ENCODE measurements at places on chromosomes 5 and 9.
A peak's percentile ranks its signal among the peaks of the same experiment; 100 is the strongest.

DNA sequence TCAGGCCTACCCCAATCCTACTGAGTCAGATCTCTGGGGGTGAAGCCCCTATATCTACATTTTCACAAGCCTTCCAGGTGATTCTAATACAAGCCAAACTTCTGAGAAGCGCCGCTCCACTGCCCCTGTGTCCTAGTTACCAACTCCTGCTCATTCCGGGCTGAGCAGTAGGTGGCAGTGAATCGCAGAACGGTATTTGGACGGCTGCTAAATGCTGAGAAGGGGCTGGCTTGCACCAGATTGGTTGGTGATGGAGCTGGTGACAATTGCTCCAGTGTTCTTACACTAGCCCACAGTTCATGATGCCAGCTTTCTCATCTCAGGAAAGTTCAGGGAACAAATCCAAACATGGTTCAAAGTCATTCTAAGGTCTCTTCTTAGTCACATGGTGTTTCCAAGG, 31.1 kb upstream of the FGF1 start:
- peak; percentile 76 for DNase-seq

- no peak for DNase-seq
These were observed 85.1 kb downstream of the SAXO1 start for GRCh38 chr9:18947892-18948339.

- DNase-seq, result no peak
These were observed 266.2 kb downstream of the ARHGEF28 start for GRCh38 chr5:73892218-73892617.

GRCh38 chr9:126207256-126207655, 119.4 kb upstream of the MVB12B start:
- DNase-seq, result no peak

DNA sequence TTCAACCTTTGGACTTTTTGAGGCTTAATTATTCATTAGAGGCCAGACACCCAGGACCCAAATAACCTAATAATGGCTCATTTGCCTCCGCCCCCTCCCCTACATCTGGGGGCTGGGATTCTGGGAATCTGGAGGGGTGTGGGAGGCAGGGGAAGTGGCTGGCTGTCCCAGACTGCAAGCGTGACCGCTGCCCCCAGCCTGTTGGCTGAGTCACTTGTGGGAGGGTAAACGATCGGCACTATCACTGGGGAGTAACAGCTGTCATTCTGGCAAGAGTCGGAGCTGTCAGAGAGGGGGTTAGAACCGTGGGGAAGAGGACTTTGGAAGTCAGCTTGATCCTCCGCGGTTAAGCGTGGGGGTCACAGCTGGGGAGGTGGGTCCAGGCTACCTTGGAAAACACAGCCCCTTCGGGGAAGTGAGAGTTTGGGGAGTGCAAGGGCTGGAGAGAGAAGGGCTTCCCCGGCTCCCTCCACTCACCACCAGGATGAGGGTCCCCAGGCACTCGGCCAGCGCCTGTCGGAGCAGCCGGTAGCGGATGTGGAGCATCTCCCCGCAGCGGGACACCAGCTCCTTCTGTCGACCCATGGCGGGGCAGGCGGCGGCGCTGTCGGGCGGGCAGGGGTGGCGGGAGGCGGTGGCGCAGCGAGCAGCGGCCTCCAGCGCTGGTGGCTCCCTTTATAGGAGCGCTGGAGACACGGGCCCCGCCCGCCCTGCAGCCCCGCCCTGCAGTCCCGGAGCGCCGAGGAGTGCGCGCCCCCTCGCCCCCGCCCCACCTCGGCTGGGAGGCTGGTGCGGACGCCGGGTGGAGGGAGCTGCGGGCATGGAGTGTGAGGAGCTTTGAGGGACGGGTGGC, at the start of gene AQP3:
Gene AQP3 (minus strand): TSS at position 648 of the 853 bp plus-strand sequence. CDS start 63 bp downstream, at position 585.
- DNase-seq, result peak; percentile 66

GRCh38 chr5:165055476-165055875, 1550.1 kb downstream of the MAT2B start:
- no peak for DNase-seq

Data from HT-29 (cell line).